Nucleus accumbens (tissue), 56 donors: ENCODE measurements at places on chromosomes 6 and 20.

DNA sequence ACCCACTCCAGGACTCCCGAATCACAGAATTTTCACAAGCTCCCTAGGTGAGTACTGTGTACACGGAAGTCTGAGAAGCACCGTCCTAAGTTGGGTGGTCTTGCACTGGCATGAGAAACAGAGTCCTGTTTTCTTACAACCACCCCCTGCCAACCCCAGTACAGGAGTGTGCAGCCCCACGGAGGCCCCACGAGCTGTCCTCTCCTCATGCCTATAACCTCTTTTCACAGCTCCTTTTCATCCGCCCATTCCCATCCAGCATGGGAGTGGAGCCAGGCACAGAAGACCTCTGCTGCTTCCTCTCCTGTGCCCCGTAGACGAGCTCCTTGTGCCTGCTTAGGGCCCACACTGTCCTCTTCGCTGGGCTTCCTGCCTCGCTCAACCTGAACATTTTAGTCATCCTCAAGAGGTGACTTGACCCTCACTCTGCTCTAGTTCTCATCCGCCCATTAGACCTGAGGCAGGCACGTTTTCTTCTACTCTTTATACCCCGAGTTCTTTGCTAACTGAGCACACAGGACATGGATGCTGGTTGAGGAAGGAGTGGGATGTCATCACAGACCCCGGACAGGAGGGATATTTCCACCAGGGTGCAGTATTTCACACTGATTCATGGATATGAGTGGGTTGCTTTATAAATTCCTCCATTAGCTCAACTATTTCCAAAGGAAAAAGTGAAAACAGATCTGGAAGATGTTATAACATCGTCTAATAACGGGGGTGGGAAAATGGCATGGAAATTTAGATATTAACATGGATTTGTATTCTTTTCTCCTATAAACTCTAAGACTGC is 160.5 kb downstream of the TTLL2 start:
- DNase-seq, result no peak

DNA sequence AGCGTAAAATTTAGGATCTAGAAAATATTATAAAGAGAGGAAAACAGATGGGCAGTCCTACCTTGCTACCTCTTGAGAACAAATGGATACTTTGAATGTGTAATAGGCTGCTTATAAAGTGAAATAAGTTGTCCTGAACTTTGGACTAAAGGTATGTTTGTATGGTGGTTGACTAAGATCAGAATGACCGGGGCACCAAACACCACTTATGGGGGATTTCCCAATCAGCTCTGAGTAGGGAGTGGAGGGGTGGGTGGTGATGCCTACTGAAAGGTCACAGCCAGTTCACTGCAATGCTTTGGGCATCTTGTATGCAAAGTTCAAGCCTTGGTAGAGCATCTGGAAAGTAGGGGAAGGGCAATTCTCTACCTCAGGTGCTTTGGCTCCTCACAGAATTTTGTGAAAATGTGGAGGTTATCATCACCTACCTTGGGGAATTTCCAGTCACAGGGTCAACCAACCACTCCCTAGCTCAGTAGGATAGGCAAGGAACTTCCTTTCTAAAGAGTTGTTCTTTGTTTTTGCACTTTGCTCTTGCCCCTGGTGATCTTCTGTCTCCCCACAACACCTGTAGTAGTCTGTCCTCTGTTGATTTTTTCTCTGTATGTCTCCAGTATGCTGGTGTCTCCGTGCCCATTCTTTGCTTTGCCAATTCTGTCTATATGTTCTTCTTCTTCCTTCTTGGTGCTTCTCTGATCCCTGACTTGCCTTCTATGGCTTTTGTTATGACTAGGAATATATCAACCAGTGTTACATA is at the start of gene TRIM31:
Gene TRIM31, minus strand, starts transcription at position 88 of the 757 bp plus-strand sequence. CDS start 285 bp downstream, outside the sequence.
- DNase-seq, result no peak

DNA sequence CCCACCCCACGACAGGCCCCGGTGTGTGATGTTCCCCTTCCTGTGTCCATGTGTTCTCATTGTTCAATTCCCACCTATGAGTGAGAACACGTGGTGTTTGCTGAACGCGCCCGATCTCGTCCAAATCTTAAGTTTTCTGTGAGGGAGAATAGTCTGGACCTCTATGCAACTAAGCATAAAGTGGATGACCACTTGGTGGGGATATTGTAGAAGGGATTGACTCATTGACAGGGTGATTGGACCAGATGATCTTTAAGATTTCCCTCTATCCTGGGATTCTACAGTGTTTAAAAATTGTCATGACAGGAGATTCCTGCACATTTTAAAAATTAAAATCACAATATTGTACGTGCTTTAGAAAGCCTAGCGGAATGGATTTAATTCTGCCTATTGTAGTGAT is 141.3 kb downstream of the TRMT11 start:
- DNase-seq, result no peak

- no peak for DNase-seq
These were observed 22.6 kb downstream of the SNX9 start for GRCh38 chr6:157845493-157846259.

DNA sequence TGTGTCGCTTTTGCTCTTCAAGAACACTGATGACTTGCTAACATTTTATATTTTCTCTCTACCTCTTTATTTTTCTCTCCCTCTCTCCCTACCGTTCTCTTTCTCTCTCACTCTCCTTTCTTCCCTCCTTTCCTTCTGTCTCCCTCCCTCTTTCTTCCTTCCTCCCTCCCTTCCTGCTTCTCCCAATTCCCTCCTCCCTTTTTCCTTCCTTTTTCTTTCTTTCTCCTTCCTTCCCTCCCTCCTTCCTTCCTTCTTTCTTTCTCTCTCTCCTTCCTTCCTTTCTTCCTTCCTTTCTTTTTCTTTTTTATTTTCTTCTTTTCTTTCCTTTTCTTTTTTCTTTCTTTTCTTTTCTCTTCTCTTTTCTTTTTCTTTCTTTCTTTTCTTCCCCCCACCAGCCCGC is 1066.1 kb downstream of the KIF16B start:
- DNase-seq, result no peak

GRCh38 chr20:15818651-15819071 is 754.6 kb downstream of the KIF16B start:
- DNase-seq, result no peak

DNA sequence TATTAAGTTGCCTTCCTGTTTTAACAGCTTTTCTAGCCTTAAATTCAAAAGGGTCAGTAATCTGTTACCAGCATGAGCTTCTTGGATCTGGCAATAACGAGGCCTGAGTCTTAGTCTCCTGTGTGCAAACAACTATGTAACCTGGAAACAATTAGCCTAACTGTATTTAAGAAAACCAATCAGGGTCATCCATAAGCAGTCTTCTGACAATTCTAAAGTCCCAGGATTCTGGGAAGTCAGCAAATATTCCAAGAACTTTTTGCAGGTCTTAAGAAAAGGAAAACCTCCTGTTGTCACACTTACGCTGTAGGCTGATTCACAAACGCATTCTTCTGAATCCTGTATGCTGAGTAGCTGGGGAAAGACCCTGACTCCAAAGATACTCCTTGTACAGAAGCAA is 90.4 kb downstream of the COL12A1 start:
- no peak for DNase-seq
